ENCODE measurements at places on chromosomes 5 and 9.

DNA sequence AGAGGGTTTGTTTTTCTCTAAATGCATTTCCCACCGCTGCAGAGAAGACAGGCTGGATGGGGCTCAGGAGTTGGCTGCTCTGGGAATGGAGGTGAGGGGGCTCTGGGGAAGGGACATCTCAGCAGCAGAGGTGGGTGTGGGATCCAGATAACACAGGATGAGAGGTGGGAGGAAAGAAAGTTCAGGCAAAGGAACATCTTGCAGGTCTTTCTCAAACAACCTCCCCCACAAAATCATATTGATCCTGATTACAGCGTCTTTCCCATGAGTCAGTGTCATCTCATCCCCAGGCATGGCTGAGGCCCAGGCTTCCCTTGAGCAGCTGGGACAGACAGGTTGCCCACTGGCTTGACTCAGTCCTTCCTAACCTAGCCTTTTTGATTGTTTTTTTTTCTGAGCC is 11.3 kb upstream of the ACSL6 start:
- DNase-seq: no peak

GRCh38 chr5:30839956-30840355 is 353.5 kb upstream of the CDH6 start:
- no peak for DNase-seq

DNA sequence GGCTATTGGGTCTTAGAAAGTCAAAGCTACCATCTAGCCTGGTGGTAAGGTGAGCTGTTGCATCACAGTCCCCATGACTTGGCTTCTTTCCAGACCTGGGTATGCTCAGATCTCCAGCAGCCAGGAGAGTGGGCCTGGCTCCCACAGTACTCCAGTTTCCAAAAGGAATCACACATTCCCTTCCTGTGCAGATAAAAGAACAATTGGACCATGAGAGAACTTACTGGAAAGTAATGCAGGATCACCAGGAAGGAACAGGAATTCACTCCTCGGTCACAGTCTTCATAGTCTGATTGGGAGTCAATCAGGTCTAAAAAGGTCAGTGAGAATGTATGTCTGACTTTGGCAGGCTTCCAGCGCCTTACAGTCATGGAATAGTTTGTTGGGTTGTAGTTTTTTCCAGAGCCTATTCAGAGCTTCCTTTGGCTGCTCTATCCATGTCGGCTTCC is 47.8 kb upstream of the CD180 start:
- DNase-seq: no peak

DNA sequence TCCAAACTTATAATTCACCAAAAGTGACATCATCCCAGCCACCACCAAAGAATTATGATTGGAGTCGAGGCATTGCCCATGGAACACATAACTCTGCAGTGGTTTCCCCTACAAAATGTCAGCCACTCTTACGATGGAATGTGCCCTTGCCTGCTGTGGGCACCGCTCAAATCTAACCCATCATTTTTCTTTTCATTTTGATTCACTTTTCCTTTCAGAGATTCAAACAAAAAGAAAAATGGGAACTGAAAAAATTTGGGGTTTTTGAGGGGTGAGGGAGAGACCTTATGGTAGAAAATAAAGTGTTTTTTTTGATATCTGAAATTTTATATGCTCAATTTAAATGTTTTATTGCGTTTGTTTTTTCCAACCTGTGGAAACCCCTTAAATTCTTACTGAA is 28.1 kb downstream of the SMARCA2 start:
- no peak for DNase-seq

GRCh38 chr5:154313360-154314017 is 123.0 kb downstream of the GALNT10 start:
- no peak for DNase-seq

DNA sequence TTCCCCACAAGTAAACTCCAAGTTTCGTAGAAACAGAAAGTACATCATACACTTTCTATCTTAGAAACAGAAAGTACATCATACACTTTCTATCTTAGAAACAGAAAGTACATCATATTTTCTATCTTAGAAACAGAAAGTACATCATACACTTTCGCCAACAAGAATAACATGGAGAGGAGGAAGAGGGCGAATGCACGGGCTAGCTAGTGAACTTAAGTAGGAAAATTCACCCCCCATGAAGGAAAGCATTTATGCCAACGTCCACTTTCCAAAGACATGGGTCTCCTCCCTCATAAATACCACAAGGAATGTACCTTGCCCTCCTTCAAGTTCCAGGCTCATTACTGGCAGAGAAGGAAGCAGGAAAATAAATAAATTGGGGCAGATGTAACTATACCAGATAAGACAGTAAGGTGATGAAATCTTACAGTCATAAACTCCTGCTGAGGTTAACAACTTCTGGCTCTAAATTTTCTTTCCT is 64.7 kb downstream of the FRMD3 start:
- no peak for DNase-seq

DNA sequence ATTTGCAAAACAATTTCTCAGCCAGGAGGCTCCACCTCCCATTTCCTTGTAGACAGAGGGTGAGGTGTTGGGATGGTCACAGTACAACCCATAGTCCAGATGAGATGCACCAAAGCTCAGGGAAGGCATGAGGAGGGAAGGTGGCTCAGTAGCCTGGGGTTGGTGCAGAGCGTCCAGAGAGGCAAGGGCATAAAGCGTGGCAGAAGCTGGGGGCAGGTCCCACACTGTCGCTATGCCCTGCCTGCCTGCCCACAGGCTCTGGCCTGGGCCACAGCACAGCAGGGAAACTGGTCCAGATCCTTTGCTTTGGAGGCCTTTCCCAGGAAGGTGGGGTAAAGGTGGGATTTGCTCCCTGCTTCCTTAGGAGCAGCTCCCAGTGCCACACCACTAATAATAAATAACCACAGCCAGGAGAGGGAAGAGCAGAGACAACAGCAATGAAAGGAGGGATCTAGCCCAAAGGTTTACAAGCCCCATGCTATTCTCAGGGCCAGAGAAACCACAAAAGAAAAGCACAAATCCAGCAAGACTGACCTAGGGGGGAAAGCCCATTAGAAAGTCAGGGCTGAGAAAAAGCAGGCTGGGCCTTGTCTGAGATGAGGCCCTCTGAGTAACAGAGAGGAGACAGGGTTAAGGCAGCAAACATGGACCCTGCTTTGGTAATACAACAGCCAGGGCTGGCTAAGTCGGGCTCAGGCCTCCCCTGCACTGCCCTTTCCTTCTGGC is 27.2 kb downstream of the PCDHGC5 start:
- DNase-seq: no peak

- DNase-seq: no peak
Measured at GRCh38 chr5:17396247-17396646, 101.8 kb upstream of the TAF11L2 start.

DNA sequence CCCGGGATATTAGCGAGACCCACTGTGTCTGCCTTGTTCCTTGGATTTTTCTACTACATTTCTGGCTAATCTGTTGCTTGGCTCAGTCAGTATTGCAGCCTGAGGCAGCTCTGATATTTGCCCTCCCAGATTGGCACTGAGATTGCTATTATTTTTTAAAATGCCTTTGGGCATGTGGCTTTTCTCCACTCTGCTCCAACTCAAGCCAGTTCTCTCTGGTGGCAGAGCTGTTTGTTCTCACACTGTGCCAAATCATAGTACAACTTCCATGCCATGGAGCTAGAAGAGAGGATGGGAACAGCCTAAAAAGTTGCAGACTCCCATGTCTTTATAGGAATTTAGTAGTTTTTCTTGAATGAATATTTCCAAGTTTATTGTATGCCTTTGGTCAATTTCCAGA is 155.9 kb upstream of the ATP10B start:
- no peak for DNase-seq

DNA sequence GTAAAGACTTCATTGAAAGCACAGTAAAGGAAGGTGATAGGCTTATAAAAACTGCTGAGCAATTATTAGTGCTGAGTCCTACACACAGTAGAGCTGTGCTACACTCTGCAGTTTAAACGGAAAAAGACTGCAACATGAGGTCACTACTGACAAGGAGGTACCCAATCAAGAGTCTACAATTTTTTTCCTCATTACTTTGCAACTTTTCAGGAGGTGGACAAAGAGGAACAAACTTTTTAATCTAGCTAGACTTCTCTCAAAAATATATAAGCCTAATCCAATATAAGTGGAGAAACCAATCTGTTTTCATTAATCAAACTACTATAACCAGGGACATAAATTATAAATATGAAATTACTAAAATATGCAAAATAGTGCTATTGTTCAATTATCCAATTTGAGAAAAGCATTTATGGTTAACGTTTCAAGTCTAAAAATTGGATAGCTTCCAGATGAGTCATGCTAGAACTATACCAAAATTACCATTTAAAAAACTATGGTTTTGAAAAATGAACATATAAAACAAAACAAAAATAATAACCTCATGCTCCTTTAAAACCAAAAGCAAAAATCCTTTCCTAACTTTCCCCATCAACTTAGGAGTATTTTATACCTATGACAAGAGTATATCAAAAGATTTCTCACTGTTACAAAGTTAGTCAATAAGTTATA is 37.7 kb downstream of the FAM13B start:
- no peak for DNase-seq

- no peak for DNase-seq
Measured at GRCh38 chr5:141373673-141374317, at the start of gene PCDHGA6. TSS of gene PCDHGA6 (plus strand) at chr5:141373891. CDS start at chr5:141374084, 193 bp downstream.

DNA sequence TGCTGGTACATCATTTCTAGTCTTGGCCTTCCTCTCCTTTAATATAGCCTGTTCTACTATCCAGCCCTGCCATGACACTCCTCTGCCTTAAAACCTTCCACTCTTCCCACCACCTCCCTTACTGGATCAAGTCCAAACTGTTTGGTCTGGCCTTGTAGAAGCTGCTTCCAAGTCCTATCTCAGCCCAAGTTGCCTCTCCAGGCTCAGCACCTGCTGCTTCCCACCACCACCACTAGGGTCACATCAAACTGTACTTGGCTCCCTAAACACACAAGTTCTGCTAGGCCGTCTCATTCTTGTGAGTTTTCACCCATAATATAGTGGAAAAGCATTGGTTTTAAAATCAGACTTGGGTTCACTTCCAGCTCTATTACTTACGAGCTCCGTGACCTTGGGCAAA is 1.4 kb downstream of the NDUFA8 start:
- no peak for DNase-seq

DNA sequence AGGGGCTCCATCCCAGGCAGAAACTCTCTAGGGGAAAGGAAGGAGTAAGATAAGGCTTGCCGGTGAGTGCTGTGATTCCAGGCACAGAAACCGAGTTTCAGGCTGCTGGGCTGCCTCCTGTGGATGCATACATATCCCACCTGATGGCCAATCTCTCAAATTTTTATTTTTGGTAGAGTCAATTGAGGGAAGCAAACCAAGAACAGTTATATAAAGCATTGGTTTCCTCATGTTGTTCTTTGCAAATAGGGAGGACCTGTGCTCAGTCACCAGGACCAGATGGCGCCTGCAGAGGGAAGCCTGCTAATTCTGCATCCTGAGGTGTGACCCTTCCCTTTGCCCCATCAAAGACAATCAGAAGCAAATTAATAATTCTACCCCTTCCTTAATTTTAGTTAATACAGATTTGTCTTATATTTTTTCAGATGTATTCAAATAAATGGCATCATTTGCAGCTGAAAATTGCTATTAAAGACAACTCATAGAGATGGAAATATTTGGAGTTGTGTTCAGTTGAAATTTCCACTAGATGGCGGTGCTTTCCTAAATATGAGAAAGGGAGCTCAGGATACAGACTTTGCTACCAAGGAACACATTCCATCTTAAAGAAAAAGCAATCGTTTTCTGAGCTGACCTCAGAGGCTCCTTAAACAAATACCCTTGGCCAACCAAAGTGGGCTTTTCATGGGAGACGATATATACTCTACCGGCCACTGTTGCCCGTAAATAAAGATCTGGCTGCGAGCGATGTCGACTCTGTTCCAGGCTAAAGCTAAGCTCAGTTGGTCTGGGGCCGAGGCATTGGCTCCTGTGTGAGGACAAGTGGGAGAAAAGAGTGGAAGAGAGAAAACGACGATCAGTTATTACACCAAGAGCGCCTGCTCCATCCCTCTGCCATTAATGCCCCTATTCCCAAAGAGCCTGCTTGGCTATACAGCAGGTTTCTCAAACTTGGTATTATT is 225.7 kb upstream of the KLF9 start:
- DNase-seq: peak; percentile 3

DNA sequence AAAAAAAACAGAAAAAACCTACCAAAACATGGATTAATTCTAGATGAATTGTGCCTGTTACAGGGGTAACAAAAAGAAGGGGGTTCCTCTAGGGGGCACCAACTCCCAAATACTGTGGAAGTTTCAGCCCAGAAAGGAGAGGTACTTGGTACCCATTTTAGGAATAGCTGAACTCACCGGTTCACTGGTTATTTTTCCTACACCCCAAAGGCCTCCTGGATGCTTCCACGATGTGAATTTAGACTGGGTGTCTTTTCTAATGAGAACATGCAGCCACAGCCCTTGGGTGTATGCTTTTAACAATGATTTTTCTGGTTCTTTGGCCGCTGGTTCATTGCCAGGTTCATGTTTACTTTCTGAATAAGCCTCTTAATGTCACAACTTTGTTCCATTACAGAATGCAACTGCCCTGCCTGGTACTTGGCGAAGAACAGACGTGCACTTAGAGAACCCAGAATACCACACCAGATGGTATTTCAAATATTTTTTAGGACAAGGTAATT is 46.7 kb downstream of the GARNL3 start:
- peak; percentile 74 for DNase-seq

DNA sequence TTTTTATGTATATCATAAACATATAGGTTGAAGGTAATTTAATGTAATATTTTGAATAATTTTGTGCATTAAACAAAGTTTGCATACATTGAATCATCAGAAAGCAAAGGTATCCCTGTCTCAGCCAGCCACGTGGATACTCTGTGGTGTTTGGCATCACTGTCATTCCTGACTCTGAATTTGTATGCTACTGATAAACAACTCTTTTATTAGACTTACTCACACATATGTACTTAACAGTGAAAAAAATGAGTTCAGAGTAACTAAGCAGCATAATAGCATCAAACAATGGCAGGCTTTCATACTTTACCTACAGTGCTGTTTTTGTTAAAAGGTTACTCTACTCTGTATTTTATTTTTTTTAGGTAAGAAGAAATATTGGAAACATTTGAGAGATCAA is 171.9 kb downstream of the COMMD10 start:
- DNase-seq: no peak

DNA sequence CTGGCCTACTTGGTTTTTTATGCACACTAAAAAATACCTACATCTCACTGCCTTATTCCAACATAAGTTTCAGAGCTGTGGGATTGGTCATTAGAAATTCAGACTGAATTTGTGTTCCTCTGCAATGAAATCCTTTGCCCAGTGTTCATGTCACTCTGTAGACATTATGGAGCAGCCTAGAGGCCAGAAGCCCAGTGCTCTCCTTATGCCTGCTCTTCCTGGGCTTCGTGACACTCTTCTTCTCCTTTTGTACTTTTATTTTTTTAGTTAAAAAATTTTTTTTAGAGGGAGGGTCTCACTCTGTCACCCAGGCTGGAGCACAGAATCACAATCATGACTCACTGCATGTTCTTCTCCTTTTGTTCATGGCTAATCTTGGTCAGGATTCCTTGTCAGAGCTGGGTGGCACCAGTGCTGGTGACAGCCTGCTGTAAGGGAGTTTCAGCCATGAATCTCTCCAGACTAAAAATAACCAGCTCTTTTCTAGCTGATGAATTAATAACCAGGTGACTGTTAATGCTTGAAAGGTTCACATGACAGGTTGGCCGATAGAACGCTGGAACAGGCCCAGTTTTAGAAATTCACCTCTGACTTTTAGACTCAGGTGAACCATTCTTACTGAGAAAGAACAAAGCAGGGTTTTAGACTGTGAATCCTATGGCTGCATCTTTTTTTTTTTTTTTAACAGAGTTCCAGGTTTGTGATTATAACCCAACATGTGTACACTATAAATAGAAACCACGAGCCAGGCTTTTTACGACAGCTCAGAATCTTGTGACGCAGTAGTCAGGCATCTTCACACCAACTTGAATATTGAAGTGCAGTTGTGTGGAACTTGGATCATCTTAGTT is 34.1 kb upstream of the C5orf47 start:
- no peak for DNase-seq

GRCh38 chr5:126182971-126183695 is 240.1 kb upstream of the GRAMD2B start:
- DNase-seq: no peak
